ENCODE measurements at places on chromosomes 5 and 9.

- DNase-seq: no peak
These were observed 402.4 kb downstream of the CSNK1G3 start for GRCh38 chr5:123914333-123914732.

- DNase-seq: no peak
These were observed 800.7 kb upstream of the CTNND2 start for GRCh38 chr5:12704955-12705354.

DNA sequence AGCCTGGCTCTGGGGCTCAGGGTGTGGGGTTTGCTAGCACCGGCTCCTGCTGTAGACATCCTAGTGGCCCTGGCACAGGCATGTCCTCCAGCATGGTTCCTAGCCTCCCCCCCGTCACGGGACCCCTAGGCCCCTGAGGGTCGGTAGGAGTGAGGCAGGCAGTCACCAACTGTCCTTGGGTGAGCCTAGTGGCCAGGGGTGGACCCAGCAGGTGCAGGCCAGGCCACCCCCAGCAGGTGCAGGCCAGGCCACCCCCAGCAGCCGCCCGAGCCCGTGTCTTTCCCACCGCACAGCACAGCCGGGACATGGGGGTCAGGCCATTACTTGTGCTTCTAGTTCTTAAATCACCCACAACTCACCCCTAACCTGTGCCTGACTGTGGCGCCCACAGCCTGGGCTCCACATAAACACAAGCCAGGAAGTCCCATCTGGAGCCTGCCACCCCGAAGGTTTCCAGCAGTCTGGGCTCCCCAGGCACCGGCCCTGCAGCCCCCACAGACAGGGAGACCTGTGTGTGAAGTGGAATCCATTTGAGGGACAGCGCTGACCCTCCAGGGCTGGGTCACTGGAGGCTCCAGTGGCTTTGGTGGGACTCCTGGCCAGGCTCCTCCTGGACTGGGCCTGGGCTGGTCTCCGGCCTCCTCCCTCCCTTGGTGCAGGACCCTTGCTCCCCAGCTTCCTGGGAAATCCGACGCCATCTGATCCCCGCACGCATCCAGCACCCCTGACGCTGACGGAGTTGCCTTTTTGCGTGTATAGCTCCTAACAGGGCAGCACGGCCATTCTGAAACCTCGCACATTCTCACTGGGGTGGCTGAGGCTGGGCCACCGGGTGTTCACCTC, 114.1 kb upstream of the LPCAT1 start:
- DNase-seq: no peak

GRCh38 chr9:86816366-86816765, 130.9 kb downstream of the GAS1 start:
- no peak for DNase-seq

- DNase-seq: no peak
These were observed 3.5 kb downstream of the CRB2 start for GRCh38 chr9:123359546-123359945.

- DNase-seq: no peak
These were observed 47.8 kb upstream of the PWWP2A start for GRCh38 chr5:160166973-160167623.

DNA sequence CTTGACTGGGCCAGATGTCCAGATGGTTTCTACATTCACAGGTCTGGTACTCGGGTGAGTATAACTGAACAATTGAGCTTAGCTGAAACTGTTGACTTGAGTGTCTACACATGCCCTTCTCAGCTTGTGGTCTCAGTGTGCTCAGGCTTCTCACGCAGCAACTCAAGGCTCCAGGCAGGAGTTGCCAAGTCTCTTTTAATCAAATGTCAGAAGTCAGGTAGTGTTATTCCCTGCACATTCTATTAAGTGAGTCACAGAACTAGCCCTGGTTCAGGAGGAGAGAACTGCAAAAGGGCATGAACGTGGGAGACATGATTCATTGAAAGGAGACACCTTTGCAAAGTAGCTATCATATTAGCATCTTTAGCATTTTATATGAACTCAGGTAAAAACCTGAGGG, 199.3 kb upstream of the ACTBL2 start:
- DNase-seq: no peak

- DNase-seq: peak; percentile 64
These were observed 6.1 kb downstream of the SAPCD2 start for GRCh38 chr9:137064027-137064879.

GRCh38 chr9:94705162-94705702, 21.3 kb upstream of the AOPEP start:
- DNase-seq: no peak

DNA sequence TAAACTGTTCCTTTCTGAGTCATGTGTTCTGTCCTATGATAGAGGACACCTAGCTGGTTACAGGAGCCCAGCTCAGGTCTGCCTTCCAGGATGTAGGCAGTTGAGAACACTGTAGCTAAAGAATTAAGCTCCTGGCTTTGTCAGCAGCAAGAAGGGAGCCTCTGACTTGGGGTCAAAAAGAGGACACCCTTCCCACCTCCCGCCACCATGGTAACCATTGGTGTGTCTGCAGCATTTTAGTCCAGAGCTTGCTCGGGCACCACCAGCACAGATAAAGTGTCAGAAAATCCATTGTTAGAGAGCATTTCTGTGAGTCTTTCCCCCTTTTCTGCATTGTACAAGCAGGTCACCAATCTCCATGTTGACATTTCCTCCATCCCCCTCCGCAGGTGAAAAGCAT, 181.7 kb downstream of the DOCK8 start:
- no peak for DNase-seq

DNA sequence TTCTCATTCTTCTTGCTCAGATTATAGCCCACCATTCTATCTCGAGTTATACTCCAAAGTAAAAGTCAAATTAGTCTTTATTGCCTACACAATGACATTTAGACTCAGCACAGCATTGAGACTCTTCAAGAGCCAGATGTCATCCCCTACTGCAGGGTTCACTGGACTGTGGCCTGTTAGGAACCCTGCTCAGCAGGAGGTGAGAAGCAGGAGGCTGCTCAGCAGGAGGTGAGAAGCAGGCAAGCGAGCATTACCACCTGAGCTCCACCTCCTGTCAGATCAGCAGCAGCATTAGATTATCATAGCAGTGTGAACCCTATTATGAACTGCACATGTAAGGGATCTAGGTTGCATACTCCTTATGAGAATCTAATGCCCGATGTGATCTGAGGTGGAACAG, 12.7 kb upstream of the LIFR start:
- DNase-seq: no peak

DNA sequence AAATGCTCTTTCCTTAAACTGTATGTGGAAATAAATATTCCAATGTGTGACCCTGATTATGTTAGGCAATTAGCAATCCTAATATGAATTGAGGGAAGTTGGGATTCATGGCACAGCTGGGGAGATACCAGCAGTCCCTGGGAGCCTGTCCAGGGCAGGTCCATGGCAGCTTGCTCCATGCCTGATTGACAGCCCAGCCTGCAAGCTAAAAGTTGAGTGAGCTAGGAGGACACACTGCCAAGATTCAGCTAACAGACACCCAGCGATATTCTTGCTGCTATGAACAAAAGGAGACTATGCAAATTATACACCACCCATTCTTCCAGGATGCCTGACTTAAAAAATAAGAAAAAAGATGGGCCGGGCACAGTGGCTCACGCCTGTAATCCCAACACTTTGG, 6.2 kb downstream of the TGFBI start:
- DNase-seq: no peak

- DNase-seq: peak; percentile 62
These were observed 79.9 kb downstream of the FNBP1 start for GRCh38 chr9:129962889-129963703.

Data from stimulated activated CD4-positive, alpha-beta T cell treated with anti-CD3 and anti-CD28 coated beads, Interleukin-4, amount 100 ng/mL, for 48 hours (primary cell).